ENCODE measurements at places on chromosomes 5 and 9.

DNA sequence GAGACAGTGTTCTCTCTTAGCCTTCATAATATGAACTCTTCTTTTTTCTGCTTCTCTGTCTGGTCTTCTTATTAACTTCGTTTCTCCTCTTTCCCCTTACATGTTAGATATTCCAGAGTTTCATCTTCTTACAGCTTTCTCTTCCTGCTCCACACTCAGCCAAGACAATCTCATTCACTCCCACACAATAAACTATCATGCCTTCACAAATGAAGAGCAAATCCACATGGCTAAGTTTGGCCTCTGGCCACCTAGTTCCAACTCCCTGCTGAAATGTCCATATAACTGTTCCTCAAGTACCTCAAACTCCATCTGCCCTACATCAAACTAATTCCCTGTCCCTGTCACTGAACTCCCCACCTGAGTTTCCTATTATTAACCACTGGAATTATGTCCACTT is 18.4 kb downstream of the IL33 start:
- no peak for DNase-seq

DNA sequence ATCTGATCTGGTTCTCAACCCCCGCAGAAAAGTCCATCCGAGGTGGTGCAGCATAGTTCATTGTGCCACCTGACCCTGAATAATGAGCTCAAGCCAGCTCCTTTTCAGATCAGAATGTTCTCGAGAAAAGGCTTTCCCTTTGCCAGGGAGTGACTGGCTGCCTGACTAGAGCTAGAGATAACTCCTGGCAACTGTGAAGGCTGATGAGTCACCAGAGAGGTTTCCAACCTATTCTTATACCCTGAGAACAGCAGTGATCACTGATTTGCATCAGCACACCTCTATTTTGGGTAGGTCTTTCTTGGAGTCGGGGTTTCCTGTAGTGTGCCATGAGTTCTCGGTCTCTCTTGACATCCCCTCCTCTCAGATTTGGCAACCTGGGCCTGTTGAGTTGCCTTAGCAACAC is 127.9 kb downstream of the PIK3R1 start:
- DNase-seq, result no peak

GRCh38 chr9:108687006-108687987 is 168.5 kb downstream of the ACTL7B start:
- DNase-seq, result no peak

- peak; percentile 56 for DNase-seq
Observed at GRCh38 chr9:3508521-3509291, 17.1 kb downstream of the RFX3 start.

DNA sequence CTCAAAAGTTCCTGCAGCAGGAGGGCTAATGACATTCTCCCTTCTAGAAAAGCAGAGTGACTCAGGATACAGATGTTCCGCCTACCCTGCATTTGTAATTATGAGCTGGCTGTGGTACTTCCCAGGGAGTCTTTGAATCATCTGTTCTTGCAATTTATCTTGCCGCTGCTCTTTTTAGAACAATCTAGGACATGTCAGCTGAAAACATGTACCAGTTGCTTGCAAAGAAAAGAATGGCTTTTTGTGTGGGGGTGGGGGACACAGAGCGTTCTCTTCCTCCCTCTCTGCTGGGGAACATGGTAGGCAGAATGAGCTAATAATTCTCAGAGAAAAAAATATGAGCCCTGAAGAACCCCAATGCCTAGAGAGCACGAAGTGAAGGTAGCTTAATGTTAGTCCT is 51.7 kb upstream of the TUT7 start:
- no peak for DNase-seq

- DNase-seq, result no peak
Observed at GRCh38 chr5:35518104-35518503, 99.6 kb upstream of the SPEF2 start.

- no peak for DNase-seq
Observed at GRCh38 chr9:19269582-19269981, 39.1 kb downstream of the DENND4C start.

DNA sequence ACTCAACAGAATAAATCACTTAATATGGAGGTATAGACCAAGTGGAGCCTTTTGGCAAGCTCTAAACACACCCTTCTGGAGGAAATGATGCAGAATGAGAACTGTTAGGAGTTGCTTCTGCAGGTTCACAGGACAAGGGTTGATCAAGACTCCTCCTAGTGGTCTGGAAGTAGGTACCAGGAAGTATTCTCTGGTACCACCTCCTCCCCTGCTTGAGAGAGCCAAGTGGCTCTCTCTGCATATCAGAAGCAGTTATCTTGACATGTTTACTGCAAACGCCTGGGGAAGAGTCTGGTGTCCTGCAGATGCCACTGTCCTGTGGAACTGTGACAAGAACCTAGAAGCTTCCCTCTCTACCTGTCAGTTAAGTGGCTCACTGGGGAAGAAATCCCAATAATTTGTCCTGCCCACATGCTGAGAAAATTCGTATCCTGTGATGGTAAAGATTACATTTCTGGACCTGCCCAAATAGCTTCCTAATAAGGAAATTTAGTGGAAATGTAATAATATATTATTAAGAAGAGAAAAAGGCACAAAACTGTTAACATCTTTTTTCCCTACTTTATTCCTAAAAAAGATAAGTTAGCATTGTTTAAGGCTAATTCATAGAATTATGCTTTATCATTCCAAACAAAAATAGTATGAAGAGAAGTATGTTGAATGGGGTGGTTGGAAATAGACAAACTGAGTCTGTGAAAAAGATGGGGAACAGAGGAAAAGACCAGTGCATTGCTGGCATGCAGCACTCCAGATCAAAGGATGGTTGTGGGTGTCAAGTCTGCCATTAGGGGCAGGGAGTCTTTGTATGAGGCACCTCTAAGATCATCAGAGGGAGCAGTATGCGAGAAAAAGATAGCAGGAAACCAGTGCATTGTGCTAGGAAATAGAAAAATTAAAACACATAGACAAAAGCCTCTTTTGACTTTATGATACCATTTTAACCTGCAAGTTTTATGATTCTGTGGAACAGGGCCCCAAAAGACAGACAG is 118.8 kb downstream of the CDC42SE2 start:
- DNase-seq, result peak; percentile 51

DNA sequence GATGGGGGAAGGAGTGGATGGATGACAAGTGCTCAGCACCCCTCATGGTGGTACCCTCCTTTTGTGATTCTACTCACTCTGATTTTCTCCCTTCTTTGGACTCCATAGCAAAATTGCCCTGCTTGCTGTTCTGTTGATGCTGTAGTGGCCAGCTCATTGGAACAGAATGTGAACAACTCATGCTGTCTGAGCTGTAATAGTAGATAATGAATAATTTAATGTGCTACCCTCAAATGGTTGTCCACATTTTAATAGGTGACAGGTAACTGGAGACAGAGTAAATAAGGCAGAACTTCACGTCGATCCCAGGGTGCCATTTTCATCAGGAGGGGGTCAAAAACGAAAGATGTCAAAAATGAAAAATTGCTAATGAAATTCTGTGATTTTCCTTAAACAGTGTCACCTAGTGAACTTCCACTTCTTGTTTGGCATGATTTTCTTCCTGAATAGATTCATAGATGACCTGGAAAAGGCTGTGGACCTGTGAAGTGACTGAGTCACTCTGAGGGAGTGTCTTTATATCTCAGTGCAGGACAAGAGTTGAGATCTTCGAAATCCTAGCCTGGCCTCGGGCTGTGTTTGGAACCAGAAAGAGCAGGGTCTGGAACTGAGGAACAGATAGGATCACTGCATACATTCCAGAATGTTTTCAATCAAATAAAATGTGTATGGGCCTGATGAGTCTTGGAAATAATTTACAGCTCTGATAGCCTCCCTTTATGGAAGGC is 270.2 kb downstream of the PSAT1 start:
- no peak for DNase-seq

- peak; percentile 70 for DNase-seq
Observed at GRCh38 chr9:130448035-130448624, 3.4 kb downstream of the ASS1 start.

DNA sequence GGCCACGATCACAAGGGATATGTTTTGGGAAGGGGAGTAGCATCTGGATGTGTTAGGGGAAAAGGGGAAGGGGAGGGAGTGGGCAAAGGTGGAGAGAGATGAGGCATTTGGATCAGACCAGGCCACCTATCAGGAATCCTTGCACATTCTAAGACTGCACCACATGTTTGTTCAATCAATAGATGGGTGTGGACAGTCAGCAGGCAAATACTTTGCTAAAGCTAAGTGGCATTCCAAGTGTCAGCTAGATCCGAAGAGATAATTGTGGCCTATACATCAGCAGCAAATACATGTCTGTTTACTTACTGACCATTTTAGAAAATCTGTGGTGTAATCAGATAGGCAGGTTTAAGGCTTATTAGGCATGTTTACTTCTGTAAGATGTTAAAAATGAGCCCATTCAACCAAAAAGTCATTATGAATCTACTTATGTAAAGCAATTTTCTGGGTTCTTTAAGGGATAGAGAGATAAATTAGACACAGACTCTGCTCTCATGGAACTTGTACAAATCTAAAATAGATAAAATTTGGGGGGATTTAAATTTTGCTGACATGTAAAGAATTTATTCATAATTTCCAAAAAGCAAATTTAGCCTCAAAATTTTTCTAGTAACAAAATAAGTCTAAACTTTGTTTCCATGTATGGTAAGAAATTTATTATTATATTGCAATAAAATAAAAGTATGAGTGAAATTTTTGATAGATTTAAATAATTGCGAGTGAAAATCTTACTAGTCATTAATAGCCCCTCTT is 107.3 kb downstream of the SNCAIP start:
- DNase-seq, result no peak

GRCh38 chr9:126453156-126453963 is 126.7 kb downstream of the MVB12B start:
- DNase-seq, result no peak

GRCh38 chr9:87594662-87595061 is 97.0 kb downstream of the DAPK1 start:
- no peak for DNase-seq

GRCh38 chr9:18456624-18457237 is 17.2 kb upstream of the ADAMTSL1 start:
- no peak for DNase-seq

- DNase-seq, result no peak
Observed at GRCh38 chr9:7561527-7562080, 238.0 kb downstream of the DMAC1 start.

GRCh38 chr5:608429-609370 is 3.4 kb upstream of the CEP72 start:
- no peak for DNase-seq

DNA sequence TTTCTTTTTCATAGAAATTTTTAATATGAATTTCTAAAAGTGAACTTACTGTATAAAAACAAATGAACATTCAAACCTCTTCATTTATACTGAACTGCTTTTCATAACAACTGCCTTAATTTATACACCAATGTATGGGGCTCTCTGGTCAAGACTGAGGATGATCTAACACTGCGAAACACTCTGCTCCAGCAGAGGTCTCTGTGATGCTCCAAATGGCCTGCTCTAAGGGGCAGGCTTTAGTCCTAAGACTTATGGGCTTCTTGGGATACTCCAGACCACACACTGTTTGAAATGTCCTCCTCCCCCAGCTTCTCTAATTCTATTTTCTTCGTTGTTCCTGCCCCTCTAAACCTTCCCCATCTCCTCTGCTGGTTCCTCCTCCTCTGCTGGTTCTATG is 58.5 kb downstream of the LIFR start:
- DNase-seq, result no peak

GRCh38 chr5:68173007-68173406 is 42.5 kb upstream of the PIK3R1 start:
- DNase-seq, result no peak

GRCh38 chr5:137902408-137903133 is 13.3 kb downstream of the PKD2L2 start:
- DNase-seq, result no peak

GRCh38 chr5:146516151-146516475 is at the start of gene GPR151:
Gene GPR151 (minus strand): TSS chr5:146516190. CDS start chr5:146516113, 77 bp downstream.
- DNase-seq, result no peak

GRCh38 chr5:167346461-167346860 is 945.0 kb upstream of the WWC1 start:
- no peak for DNase-seq

GRCh38 chr5:172362755-172363154 is 79.2 kb upstream of the UBTD2 start:
- no peak for DNase-seq

DNA sequence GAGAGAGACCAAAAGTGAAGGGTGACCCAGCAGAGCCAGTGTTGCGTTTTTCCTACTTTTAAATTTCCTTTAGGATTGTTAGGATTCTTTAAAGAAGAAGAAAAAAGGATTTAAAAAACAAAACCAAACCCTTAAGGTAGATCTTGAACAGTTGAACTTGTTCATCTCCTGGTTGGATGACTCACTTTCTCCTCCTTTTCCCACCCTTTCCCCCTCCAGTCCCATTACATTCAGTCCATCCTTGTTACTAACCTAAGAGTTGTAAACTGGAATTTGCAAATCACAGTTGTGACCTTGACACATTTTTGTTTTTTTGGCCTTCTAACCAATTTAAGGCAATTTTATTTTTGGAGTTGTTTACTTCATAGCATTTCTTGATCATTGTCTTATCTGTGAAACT is 289.2 kb downstream of the ARHGAP26 start:
- DNase-seq, result no peak

DNA sequence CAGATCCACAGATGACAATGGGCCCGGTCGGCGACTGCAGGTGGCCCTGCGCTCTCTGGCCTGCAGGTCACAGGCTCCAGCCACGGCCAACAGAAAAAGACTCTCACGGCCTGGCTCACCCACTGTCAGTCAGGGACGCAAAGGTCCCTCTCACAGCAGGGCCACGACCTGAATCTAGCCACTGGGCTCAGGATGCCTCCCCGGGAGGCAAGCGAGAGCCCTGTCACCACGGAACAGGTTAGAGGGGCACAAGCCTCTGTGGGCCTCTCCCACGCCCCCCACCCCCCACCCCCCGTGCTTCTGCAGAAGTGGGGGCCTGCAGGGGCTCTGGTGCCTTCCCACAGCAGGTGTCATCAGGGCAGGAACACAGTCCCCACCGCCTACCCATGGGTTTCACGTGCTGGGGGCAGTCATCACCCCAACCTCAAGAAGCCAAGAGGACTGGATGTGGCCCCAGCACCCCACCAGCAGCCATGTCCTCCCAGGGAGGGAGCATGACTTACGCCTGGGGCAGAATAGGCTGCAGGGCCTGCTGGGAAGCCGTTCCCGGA is 17.3 kb upstream of the EGFL7 start:
- no peak for DNase-seq

DNA sequence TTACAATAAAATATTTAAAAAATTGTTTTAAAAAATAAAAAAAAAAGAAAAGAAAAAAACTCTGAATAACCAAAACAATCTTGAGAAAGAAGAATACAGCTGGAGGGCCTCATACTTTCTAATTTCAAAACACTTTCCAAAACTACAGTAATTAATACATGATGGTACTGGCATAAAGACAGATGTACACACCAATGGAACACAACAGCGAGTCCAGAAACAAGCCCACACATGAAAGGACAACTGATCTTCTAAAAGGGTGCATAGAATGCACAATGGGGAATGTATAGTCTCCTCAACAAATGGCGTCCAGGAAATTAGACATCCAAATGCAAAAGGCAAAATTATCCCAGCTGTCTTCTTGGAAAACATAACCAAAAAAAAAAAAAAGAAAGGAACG is 99.6 kb downstream of the LURAP1L start:
- no peak for DNase-seq

DNA sequence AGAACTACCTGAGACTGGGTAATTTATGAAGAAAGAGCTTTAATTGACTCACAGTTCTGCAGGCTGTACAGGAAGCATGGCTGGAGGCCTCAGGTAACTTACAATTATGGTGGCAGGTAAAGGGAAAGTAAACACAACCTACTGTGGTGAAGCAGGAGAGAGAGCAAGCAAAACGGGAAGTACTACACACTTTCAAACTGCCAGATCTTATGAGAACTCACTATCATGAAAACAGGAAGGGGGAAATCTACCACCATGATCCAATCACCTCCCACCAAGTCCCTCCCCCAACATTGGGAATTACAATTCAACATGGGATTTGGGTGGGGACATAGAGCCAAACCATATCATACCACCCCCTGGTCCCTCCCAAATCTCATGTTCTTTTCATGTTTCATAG is 58.7 kb upstream of the GPR151 start:
- no peak for DNase-seq

Data from HAP-1 (cell line).